ENCODE measurements at places on chromosomes 3 and 15.

- no peak for DNase-seq
These were observed 554.5 kb downstream of the ZIC1 start for GRCh38 chr3:147963711-147964110.

DNA sequence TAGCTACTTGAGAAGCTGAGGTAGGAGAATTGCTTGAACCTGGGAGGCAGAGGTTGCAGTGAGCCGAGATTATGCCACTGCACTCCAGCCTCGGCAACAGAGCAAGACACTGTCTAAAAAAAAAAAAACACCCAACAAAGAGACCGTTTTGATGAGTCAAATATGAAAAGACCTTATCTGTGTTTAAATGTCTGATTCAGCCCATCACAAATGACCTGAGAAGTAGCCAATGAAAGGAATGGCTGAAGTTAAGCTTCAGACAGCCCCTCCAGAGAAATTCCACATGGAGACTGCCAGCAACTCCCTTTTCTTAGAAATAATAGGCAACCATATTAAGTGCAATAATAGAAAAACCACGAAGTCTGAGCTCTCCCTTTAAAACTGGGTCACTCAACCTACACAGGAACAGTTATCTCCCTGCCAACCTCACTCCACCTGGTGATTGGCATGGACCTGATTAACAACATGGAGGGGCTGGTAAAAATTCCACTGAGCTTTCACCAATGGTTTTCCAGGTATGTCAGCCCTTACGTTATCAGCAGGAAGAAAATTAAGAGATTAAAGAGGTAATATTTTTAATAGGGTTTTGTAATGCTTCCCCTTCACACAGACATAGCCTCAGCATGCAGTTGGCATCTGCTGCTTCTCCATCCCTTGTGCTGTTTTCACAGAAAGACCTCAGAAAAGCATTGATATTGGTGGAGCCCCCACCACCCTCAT is 238.1 kb upstream of the STT3B start:
- no peak for DNase-seq

- no peak for DNase-seq
These were observed 176.5 kb downstream of the THSD4 start for GRCh38 chr15:71291723-71292122.

- no peak for DNase-seq
These were observed 89.4 kb upstream of the C3orf80 start for GRCh38 chr3:160135851-160136250.

DNA sequence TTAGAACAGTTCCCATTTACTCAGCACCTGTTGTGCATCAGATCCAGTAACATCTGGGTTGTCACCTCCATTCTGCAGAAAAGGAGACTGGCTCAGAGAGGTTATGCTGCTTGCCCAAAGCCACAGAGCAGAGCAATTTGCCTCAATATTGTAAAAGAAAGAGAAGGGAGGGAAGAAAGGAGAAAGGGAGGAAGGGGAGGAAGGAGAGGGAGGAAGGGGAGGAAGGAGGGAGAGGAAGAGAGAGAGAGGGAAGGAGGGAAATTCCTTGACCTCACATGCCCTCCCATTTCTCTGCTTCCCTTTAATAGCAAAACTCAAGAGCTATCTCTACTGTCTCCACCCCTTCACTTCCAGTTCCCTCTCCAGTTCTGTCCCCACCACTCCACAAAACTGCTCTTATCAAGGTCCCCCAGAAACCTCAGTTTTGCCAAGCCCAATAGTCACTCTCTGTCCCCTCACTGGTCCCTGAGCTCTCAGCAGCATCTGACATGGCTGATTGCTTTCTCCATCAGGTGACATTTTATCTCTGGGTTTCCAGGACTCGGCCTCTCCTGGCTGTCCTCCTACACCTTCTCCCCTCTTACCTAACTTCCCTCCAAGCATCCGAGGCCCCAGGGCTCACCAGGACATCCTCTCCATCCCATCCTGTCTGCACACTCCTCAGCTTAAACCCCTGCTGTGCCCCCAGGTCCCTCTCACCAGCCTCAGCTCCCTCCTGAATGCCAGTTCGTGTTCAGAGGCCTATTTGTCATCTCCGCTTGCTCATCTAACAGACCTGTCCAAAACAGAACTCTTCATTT is 104.7 kb upstream of the LINGO1 start:
- no peak for DNase-seq

Measured in GM10248 (cell line).